ENCODE measurements at places on chromosomes 11 and 22.

DNA sequence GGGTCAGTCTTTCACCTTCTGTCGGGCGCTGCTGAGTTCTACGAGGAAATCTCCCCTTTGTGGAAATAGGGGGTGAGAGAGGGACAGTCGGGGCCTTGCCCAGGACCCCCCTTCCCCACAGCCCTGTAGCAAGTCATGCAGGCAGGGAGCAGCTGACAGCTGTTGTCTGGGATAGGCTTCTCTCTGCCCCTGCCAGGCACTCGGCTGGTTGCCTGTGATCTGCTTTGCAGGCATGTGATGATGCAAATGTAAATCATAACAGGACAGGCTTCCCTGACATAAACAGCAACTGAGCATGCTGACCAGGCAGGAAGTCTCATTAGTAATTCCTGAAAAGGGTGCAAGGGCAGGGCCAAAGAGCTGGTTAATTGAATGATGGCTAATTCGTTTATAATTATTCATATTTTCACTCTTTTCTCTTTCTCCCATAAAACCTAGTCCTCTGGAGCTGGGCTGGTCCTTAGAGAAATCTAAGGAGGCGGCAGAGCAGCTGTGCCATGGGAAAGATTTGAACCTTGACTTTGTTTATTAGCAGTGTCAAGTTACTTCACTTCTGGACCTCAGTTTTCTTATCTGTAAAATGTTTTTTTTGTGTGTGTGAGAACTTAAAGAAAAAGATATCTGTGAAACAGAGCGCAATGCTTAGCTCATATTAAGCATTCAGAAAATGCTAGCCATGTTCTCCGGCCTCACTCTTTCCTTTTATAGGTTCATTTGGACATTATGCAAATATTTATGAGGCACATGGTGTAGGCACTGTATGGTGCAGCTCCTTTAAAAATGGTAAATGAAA is 129.7 kb downstream of the LDLRAD3 start:
- no peak overlapping the region for H3K27ac ChIP-seq
- no peaks in the 10 kb centered on the region for H3K36me3 ChIP-seq
- no peaks in the 10 kb centered on the region for H3K4me1 ChIP-seq
- H3K4me3 ChIP-seq: no peak overlapping the region
- H3K27me3 ChIP-seq: no peaks in the 10 kb centered on the region
- DNase-seq: no peak

DNA sequence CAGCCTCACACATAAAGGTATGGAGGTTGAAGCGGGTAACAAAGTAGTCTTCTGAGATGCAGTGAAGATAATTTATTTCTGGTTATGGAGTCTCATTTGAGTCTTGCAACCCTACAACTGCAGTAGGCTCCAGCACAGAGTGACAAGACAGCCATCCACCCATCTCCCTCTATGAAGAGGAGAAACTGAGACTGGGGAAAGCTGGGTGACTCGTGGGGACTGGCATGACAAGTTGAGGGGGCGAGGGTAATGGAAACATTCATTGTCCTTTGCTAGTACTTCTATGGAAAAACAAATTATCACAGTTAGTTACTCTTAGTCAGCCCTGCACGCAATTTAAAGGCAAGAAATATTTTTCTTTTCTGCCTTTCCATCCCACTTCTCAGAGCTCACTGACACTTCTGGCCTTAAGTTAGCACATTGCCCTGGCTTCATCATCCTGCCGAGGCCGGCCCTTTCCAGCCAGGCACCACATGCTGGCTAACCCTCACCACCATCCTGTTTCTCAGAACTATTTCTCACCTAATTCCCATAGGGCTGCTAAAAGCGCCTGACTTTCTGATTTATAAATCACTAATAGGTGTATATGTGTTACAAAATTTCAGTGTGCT is 361.1 kb downstream of the ETS1 start:
- H3K36me3 ChIP-seq: no peaks in the 10 kb centered on the region
- H3K27ac ChIP-seq: no peak overlapping the region
- H3K4me3 ChIP-seq: no peak overlapping the region
- no peaks in the 10 kb centered on the region for H3K27me3 ChIP-seq
- DNase-seq: no peak

GRCh38 chr11:121207485-121208115 is 85.0 kb upstream of the SC5D start:
- no peaks in the 10 kb centered on the region for H3K36me3 ChIP-seq
- DNase-seq: no peak
- H3K4me3 ChIP-seq: no peak overlapping the region
- H3K27ac ChIP-seq: no peak overlapping the region
- H3K4me1 ChIP-seq: no peaks in the 10 kb centered on the region

- H3K27me3 ChIP-seq: no peaks in the 10 kb centered on the region
- H3K4me1 ChIP-seq: peaks cover 100% of the 10 kb centered on the region
- no peak overlapping the region for H3K4me3 ChIP-seq
- H3K27ac ChIP-seq: peak overlapping the region; percentile 80
- H3K36me3 ChIP-seq: peaks cover 69% of the 10 kb centered on the region
- DNase-seq: peak; percentile 79
Observed at GRCh38 chr22:17098379-17098819, 13.6 kb downstream of the IL17RA start.

DNA sequence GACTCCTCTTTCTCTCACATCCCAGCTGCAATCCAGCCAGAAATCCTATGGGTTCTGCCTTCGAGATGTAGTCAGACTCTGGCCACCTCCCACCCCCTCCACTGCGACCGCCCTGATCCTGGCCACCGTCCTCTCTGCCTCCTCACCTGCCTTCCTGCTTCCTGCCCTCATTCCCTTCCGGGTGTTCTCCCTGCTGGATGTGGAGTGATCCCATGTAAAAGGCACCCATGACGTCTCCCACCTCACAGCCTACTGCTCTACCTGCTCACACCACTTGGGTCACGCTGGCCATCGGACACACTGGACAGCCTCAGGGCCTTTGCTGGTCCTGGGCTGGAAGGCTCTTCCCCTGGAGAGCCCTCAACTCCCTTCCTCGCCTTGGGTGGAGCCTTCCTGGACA is 33.7 kb upstream of the CD5 start:
- peaks cover 55% of the 10 kb centered on the region for H3K4me1 ChIP-seq
- no peaks in the 10 kb centered on the region for H3K36me3 ChIP-seq
- DNase-seq: no peak
- H3K27ac ChIP-seq: no peak overlapping the region
- no peaks in the 10 kb centered on the region for H3K27me3 ChIP-seq
- no peak overlapping the region for H3K4me3 ChIP-seq

DNA sequence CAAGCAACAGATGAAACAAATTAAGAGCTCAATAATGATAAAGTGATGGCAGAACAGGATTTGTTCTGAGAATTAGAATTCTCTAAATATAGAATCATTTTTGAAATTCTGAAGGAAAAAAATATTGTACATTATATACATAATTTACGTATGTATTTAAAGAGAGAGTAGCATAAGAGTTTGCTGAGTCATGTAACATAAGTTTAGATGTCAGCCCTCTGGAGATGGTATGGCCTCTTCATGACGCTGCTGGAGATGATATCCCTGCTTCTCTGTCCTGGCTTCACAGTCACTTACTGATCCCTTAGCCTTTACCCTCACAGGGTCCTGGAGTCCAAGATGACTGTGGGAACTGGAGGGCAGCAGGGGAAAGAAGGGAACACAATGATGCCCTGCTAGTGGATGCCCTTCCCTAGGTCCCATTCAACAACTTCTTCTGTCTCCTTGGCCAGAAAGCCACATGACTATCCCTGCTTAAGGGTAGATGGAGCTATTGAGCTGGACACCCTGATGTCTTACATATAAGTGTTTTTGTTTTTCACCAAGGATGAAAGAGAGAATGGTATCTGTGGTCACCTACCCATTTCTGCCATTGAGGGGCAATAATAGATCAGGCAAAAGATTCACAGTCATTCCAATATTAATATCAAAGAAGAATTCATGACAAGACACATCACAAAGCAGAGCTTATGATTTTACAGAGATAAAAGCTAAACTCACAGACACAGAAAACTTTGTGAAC is 753.1 kb downstream of the TBC1D22A start:
- H3K27me3 ChIP-seq: no peaks in the 10 kb centered on the region
- H3K4me1 ChIP-seq: no peaks in the 10 kb centered on the region
- no peak overlapping the region for H3K27ac ChIP-seq
- no peak overlapping the region for H3K4me3 ChIP-seq
